Right ventricle myocardium superior (tissue), 1 donor: ENCODE measurements at places on chromosomes 16 and 17. TPM values are rescaled to one million over a fixed set of nuclear protein-coding genes. Genes with fewer than 3 reads are reported as not detected.

- DNase-seq, result peak; percentile 98
These were observed at the start of gene DECR2 for GRCh38 chr16:401468-402348. DECR2 (plus strand) TSS chr16:401885; CDS start chr16:401964, 79 bp downstream.

DNA sequence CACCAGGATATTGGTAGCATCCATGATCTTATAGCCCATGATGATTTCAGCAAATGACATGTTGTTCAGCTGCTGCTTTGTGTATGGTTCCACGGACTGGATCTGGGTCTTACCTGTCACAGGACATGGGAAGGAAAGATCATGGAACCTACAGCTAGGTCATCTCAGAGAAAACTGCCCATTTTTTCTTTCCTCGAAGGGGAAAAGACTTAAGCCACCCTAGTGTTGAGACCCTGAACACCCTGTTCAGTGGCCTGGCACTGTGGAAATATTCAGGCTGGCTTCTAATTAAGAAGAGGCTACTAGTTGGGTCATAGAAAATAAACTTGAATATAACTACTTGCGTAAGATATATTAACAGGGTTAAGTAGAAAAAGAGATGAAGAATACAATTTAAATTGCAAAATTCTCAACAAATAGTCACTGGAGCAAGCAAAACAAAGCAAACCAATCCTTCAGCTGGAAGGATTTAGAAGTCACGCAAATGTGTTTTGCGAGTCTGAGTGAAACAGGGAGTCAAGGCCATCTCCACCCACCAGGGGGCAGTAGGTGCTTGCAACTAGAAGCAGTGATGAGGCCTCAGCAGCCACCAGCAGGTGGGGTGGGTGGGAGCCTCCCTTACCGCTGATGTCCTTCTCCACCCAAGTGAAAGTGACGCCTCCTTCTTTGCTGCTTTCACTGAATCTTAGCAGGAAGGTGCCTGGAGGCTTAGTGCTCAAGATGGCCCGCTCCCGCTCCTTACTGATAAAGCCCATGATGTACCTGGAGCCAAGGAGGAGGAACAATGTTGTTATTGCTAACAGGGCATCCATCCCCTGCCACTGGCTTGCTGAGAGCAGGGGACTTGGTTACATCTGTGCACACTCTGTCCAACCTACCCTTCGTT is 34.3 kb downstream of the STAT5A start:
- DNase-seq, result peak; percentile 96

DNA sequence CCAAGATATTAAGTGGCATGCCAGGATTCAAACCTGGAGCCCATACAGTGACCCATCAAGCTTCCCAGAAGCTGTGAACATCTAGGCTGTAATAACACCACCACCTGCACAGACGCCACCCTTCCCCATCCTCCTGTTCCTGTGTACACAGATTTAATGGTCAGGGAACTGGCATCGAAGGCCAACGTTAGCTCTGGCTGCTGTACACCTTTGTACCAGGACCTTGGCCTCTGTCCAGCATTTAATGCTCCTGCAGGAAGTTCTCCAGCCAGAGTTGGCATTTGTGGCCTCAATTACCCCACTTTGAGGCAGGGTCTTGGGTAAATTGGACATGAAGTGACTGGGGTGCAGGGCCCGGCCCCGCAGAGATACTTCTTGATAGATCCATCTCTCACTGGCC is 49.3 kb downstream of the SCNN1B start:
- DNase-seq, result no peak

DNA sequence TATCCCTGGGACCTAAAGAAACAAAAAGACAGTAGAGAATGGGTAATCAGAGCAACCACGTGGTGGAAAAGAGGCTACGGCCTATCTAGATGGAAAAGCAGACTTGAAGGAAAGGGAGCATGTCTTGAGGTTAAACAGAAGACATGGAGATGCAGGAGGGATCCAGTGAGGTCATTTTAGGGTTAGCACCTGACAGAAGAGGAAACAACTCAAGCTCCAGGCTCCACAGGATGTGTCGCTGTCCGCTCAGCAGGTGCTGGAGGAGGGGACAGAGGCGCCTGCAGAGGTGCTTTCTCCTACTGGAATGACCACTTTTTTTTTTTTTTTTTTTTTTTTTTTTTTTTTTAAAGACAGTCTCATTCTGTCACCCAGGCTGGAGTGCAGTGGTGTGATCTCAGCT is 47.5 kb upstream of the CLEC3A start:
- no peak for DNase-seq

- DNase-seq, result no peak
These were observed 34.2 kb downstream of the CD300LF start for GRCh38 chr17:74678541-74678940.

TNP2 gene
- not detected for total RNA-seq

DNA sequence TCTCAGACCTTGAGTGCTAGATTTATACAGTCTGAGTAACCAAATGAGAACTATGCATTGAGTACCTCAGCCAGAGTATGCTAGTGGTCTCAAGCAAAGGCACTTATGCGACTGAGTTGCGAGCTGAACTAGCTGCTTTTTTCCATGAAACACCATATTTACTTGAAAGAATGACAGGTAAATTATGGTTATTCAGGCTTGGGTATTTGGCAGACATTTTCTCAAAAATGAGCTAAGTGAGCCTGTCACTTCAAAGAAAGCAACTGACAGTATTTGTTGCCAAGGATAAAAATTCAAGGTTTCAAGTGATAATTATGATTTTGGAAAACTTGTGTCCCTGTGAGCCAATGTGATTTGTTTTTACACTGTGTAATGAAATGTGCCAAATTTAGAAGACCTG is 19.3 kb downstream of the CACNG3 start:
- DNase-seq, result no peak

DNA sequence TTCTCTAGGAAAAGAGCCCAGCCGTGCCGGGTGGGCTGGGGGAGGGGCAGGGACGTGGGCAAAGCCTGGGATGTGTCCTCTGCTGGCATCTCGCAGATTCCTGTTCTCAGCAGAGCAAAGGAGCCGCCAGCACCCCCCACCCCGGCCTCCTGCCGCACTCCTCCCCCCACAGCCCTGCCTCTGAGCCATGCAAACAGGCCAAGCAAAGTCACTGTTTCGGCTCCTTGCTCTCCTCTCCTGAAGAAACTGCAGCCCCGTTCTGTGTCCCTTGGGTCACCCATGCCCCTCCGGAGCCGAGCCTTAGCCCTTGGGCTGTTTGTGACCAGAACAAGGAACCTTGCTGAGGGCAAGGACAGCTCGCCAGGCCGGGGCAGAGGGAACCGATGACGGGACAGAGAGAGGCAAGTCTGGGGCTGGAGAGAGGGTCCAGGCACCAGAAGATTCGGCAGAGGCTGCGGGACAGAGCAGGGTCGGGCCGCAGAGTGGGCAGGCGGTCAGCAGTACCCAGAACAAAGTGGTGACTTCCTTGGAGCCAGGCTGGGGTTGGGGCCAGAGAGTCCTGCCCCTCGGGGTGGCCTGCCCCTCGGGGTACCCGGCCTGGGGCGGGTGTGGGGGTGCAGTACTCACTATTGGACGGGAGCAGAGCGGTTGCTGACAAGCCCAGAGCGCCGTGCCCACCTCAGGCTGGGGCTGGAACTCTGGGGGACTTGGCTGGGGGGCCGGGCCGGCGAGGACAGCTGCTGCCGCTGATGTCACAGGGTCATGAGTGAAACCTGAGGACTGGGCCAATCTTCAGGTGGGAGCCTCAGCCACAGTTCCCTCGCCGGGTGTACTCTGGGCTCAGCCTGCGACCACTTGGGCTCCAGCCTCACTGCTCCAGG is 9.2 kb upstream of the PRR29 start:
- DNase-seq, result peak; percentile 39

SMG6 gene
- 19.3 TPM for total RNA-seq

KCNAB3 gene
- total RNA-seq, result 0.38 TPM

- no peak for DNase-seq
These were observed 320.1 kb downstream of the CBLN1 start for GRCh38 chr16:48961546-48961945.

DNA sequence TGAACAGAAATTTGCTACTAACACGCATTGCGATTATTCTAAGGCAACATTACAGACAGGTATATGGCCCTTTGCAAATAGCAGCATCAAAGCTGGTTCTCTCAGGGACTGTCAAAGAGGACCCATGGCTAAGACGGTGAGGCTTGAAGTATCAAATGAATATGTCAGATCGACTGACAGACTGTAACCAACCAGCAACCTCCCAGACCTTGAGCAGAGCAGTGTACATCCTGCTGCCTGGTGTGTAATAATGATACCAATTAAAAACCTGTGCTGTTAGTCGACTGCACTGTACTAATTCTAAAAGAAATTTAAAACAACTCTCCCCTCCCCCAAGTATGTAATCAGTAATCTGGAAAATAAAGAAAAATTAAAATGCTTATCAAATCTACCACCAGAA is 35.9 kb upstream of the GHDC start:
- no peak for DNase-seq

DNA sequence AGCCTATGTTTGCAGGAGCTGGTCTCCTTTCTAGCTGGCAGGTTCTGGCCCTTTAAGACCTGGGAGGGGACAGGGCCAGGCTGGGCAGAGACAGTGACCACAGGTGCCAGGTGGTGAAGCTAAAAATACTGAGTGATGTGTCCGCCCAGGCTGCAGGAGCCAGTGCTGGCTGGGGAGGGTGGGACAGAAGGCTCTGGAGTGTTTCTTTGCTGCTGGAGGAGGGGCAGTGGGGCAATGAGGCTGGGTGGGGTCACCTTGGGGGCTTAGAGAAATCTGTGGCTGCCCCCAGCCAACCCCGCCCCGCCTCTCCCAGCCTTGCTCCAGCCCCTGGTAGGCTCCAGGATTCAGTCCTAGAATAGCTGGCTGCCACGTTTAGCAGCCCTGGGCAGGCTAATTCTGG is 30.4 kb upstream of the SBK1 start:
- peak; percentile 72 for DNase-seq

MT3 gene
- total RNA-seq, result 3.5 TPM

DNA sequence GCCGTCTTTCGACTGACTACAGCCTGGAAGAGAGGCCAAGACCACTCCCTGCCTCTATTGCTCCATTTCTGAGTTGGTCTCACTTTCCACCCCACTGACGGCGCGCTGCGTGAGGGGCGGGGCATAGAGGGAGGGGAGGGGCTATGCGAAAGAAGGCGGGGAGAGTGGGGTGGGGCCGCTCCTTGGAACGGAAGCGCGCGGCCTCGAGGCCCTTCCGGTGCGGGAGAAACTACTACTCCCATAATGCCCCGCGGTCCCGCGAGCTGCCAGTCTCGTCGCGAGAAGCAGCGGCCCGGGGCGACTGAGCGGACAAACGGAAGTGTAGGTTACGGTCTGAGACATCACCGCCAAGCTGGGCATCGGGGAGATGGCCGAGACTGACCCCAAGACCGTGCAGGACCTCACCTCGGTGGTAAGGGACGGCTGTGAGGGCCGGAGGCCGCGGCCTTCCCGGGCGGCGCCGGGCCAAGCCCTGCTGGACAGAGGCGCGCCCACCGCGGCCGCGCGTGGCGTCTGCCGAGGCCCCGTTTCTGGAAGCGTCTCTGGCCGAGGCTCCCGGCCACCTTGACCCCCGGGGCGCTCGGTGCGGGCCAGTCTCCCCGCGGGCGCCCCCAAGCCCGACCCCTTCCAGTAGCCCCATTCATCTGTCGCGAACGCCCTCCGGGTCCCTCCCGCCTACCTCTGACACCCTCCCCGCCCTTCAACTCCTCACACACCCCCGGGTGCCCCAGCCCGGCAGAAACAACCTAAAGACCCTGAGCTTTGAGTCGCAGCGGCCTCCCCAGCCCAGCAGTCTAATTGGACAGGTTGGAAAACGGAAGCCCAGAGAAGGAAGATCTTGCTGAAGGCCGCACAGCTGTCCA is at the start of gene HSBP1:
Gene HSBP1 (plus strand): TSS at position 269 of the 863 bp plus-strand sequence. CDS start 99 bp downstream, at position 368.
- peak; percentile 98 for DNase-seq

TBC1D3K gene
- not detected for total RNA-seq

GRCh38 chr17:80780381-80781198 is 211.1 kb upstream of the CHMP6 start:
- no peak for DNase-seq

ALDOA gene
- total RNA-seq, result 3,843 TPM

CDRT4 gene
- 1.9 TPM for total RNA-seq

DNA sequence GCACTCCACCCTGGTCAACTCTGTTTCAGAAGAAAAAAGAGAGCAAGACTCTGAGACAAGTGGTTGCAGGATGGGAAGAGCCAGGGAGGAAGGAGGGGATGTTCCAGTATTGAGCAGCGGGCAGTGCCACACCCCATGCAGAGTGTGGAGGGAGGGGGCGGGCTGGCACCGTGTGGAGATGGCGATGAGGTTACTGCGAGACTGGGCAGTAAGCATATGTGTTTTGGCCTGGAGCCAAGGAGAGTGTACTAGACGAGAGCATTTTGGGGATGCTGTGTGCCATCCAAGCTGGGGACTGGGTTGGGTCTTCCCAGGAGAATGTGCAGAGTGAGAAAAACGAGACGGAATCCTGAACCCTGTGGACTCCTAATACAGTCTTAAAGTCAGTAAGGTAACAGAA is 3.4 kb downstream of the TBC1D24 start:
- no peak for DNase-seq

DNA sequence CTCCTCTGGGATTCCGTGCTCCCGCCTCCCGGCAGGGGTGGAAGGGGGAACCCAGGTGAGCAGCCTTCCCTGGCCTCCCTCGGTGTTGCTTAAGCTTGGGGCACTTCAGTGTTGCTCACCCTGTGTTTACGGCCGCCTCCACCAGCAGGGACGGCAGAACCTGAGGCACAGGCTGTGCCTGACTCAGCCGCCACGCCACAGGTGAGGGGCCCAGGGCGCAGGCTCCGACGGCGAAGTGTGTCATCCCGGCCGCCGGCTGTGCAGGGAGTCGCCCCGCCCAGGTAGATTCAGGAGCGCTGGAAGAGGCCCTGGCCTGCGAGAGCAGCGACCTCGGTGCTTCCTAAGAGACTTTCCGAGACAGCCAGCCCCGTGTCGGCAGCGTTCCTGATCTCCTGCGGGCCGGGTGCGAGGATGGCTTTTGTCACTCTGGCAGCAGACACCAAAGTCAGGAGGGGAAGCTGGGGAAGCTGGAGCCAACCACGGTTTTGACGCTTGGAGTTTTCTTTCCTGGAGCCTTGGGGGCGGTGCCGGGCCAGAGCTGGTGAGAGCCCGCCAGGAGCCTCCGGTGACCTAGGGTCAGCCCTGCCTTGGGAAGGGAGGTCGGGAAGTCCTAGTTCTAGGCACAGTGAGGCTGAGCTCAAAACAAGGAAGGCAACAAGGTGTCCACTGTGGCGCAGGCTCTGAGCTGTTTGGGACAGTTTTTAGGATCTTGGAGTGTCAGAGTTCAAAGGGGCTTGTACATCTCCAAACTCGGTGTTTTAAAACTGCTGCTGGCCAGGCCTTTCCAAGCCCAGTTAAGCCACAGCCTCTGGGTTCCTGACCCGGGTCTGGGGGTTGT is 2.1 kb downstream of the GSE1 start:
- peak; percentile 71 for DNase-seq
